ENCODE measurements at places on chromosomes 3 and 15.

DNA sequence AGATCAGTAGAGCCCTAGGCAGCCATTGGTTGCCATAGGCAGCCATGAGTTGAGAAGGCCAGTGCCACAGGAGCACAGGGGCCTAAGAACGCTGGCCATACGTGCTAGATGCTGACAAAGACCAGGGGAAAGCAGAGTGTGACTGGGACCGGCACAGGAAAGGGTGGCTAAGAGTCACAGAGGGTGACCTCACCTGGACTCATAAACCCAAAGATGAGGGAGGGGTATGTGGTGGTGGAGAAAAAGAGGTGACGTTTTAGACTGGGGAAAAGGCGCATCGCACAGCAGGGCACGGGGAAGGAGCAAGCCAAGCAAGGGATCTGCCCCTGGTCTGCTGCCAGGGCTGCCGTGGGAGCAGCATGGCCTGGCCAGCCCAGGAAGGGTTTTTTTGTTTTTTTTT, 122.5 kb downstream of the VGLL4 start:
- no peak for DNase-seq

GRCh38 chr3:13178107-13178506, 104.9 kb upstream of the IQSEC1 start:
- no peak for DNase-seq

GRCh38 chr3:64058566-64058965, 35.3 kb upstream of the PSMD6 start:
- no peak for DNase-seq

GRCh38 chr3:3080309-3080708, 29.9 kb downstream of the IL5RA start:
- DNase-seq = no peak

- DNase-seq = no peak
Observed at GRCh38 chr3:98026425-98027084, 8.6 kb downstream of the GABRR3 start.

GRCh38 chr3:159635047-159635641, 353.5 kb upstream of the IL12A start:
- no peak for DNase-seq

DNA sequence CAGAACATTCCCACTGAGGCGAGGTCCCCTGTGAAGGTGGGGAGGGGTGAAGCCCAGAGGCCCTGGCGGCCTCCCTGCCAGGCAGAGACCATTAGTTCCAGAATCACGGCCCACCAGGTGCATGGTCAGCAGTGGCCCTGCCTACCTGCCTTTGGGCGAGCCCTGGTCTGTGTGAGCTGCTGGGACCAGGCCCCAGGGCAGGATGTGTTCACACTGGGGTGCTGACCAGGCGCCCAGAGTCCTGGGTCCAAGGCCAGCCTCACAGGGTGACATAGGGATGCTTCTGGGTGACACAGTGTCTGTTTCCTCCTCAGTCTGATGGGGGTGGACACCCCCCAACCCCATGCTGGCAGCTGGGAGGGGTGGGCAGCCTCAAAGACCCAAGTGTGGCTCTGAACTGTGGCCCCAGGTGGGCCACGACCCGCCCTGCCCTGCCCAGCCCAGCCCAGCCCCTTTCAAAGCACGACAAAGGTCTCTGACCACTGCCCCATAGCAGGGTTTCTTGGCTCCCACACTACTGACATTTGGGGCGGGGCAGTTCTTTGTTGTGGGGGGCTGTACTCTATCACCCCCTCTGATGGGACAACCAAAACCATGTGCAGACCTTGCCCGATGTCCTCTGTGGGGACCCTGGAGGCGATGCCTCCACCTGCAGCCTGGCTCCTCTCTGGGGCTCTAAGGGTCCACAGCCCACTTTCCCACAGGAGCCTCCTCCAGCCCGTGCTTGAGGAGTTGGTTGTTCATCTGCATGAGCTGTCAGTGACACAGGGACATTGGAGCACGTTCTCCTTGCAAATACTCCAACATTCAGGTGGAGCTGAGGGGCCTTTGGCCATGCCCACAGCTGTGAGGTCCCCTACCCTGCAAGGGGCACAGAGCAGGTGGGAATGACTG, 44.8 kb upstream of the SLC41A3 start:
- no peak for DNase-seq

DNA sequence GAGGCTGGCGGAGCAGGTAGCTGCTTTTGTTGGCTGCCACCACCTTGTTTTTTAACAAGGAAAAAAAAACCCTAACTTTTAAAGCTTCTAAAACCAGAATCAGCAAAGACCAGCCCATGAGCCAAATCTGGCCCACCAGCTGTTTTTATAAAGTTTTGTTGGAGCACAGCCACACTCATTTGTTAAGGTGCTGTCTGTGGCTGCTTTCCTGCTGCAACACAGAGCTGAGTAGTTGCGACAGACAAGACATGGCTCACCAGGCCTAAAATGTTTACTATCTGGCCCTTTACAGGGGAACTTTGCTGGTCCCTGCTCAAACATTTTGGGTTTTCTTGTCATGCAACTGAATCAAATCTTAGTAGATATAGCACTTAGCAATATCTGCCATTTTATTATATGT, 18.9 kb downstream of the EFCAB12 start:
- no peak for DNase-seq

GRCh38 chr3:77563012-77563411, 523.1 kb downstream of the ROBO2 start:
- DNase-seq = no peak

GRCh38 chr3:14461748-14462324, 59.4 kb downstream of the SLC6A6 start:
- DNase-seq = no peak

GRCh38 chr3:135755330-135756105, 210.0 kb upstream of the PPP2R3A start:
- DNase-seq = no peak

DNA sequence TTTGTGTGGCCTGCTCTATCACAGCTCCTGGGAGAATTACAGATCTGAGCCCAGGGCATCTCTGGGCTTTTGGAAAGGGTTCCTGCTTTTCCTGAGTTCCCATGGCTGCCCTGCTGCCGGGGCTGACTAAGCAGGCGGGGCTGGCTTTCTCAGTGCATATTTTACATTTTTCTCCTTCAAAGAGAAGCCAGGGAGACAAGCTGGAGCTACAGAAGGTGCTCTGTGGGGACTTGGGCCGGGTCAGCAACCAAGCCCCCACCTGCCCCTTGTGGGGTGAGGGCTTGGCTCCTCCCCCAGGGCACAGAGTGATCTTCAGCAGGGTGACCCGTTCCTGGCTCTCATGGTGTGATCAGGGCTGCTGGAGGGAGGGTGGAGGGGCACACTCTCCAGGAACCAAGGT, 17.4 kb downstream of the ABTB1 start:
- no peak for DNase-seq

DNA sequence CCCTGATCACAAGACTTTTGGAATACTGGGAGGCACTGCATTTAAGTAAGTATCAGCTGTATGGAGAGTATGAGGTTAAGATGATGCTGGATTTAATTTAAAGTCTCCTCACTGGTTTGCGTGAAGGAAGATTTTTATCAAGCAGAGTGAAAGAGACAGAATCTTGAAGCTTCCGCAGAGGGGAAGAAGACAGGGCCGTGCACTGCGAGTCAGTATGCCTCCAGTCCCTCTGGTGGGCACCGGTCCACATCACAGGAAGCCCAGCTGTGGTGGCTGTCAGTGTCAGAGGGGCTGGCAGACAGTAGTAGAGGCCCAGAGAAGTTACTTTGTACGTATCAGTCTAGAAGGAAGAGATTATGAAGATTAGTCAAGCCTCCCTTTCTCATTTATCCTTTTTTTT, 379.0 kb upstream of the TPRG1 start:
- no peak for DNase-seq

GRCh38 chr15:99439524-99439835, 126.3 kb upstream of the MEF2A start:
- no peak for DNase-seq

GRCh38 chr3:10322352-10322710, 1.4 kb upstream of the SEC13 start:
- DNase-seq = no peak

- no peak for DNase-seq
Observed at GRCh38 chr15:79091204-79091867, 756 bp upstream of the RASGRF1 start.

- no peak for DNase-seq
Observed at GRCh38 chr3:128197855-128198254, 44.6 kb downstream of the EEFSEC start.

DNA sequence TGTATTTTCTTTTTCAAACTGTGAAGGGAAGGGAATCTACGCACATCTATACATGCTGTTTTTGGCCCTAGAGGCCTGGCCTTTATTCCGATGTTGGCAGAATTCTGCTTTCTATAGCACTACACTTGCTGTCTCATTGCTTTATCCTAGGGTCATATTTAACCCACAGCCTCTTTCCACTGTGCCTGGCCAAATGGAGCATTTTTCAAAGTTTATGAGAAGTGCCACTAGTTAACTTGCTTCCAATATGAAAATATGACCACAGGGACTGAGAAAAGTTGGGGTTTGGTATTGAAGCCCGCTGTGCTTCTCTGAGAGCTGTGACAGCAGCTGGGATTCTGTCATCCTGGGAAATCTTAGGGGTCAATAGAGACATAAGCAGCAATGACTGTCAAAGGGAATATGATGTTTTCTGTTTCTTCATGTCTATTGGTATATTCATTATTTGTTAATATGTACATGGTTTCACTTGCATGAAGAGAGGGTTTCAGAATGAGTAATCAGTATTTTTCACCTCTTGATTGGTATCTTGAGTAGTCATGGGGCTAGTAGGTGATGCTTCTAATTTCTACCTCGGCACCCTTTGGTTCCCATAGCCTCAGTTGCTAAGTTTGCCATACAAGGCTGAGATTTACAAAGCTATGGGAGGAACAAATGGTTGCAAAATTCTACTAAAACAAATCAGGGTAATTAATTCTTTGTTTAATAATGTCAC, 275.8 kb upstream of the RBMS3 start:
- no peak for DNase-seq

DNA sequence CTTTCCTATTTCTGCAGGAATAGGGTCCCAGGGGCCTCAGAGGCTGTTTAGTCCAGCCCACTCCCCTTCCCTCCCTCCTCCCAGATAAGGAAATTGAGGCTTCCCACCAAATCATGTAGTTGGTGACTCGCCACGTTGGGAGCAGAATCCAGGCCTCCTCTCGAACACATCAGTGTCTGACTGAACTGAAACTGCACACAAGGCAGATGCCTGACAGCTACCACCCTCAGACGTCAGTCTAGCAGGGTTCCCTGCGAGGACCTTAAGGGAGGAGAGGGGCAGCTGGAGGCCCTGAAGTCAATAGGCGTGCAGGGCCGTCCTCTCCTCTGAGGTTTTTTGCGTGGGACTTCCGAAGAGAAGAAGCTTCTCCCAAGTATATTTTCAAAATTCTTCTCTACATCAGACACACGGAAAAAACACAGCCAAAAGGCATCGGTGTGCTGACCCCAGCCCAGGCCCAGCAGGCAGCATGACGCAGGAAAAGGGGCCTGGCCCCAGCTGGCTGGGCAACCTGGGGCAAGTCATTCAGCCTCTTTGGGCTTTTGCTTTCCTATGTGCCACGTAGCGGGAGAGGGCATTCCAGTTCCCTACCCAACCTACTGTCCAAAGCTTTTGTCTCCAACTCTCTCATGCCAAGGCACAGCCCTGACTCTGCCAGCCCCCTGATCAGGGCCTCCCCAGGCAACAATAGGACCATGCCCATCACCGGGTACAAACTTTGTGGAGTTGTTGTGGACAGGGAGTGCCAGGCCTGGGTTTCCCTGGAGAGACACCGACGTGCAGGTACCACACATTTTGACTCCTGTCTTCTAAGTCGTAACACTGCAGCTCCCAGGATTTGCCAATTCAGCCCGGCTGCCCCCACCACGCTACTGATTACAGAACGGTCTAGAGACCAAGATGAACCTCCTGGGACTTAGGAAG, 283.1 kb downstream of the XXYLT1 start:
- no peak for DNase-seq
